ENCODE measurements at places on chromosomes 1 and 21.

DNA sequence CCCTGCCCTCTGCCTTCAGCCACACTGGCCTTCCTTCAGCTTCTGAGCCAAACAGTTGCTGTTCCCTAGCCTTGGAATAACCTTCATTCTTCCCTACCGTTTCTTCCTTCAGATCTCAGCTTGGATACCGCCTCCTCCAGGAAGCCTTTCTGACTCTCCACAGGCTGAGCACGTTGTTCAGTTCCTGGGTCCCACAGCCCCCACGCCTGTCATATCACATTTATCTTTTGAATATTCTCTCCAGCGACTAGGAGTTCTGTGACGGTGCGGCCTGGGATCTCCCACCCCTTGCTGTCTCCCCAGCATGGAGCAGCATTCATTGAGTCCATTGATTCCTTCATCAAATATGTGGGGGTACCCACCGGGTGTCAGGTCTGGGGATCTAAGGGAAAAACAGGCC is 39.2 kb downstream of the EPHA2 start:
- DNase-seq: no peak

DNA sequence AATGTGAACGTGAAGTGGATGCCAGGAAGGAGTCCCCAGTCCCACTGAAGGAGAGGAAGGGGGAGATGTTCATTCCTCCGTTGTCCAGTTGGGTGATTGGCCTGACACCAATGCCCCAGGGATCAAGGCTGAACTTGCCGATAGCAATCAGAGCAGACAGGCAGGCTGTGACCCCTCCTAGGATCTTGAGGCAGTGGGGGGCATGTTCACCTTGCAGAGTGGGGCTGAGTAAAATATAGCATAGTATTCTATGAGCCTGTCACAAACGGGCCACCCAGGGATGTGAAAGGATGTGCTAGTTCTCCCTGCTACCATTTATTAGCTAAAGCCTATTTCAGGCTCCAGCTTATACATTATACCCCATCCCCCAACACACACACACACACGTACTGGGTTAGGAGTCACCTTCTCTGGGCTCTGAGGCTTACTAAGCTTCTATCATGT is 80.7 kb upstream of the CD34 start:
- no peak for DNase-seq

- peak; percentile 44 for DNase-seq
These were observed at the start of gene ATP13A2 for GRCh38 chr1:17011439-17012307. Gene ATP13A2 (minus strand): TSS chr1:17011928. CDS start chr1:17011738, 190 bp downstream.

DNA sequence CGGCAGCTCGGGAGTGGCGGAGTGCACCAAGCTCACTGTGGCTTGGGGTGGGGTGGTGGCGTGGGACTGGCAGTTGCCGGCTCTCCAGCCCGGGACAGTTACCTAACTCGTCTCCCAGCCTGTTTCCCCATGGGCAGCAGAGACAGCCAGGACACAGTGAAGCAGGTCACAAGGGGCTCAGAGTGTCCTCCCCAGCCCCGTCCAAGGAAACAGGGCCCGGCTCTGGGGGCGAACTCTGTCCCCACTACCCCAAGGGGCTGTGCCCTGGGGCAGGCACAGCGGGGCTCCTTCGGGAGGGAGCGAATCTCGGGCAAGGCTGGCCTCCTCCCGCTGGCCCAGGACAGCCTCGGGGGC is 759 bp downstream of the GPR157 start:
- DNase-seq: no peak

GRCh38 chr1:221877311-221877710 is 135.4 kb upstream of the DUSP10 start:
- no peak for DNase-seq

DNA sequence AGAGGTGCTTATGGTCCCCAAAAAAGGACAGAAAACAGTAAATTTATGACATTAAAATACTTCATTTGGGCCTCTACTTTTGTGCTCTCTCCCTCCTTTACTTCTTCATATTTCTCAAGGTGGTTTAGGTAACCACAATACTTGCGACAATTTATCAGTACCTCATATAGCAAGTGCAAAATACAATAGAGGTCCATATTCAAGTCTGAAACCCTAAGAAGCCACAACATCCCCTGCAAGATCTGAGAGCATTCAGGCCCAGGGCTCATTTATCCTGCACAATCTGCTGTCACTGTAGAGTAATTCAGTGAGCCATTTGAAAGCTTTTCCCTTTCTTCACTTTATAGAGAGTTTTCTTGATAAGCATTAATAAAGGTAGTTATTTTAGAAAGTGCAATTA is 24.2 kb upstream of the ATP6V1G3 start:
- no peak for DNase-seq

GRCh38 chr1:211359876-211360275 is 33.2 kb downstream of the TRAF5 start:
- no peak for DNase-seq

DNA sequence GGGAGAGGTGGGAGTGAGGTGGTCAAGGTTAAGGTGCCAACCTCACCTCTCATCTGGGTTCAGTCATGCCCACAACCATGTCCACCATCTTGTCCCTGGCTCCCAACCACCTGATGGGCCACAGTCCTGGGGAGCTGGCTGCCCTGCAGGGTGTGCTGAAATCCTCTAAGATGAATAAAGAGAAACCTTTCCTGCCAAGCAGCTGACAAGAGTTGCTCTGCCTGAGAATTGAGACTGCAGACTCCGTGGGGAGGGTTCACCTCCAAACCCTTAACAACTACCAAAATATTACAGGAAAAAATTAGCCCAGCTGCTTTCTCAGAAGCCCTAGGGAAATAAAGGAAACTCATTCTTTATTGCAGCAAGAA is 15.2 kb upstream of the FGR start:
- DNase-seq: no peak

DNA sequence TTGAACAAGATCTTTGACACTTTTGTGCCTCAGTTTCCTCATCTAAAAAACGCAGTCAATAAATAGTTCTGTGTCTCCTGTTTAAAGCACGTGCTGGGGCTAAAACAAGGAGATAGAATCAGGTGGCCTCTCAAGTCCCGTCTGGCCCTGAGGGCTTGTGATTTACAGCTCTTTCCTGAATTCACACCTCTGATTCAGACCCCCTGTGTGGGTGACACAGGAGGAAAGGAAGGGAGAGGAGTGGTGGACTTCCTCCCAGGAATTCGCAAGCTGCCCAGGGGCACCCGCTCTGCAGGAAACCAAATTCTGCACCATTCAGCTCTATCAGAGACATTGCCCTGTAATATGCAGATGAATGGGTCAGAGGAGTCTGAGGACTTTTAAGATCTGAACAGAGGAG is 5.2 kb upstream of the PRR9 start:
- no peak for DNase-seq

DNA sequence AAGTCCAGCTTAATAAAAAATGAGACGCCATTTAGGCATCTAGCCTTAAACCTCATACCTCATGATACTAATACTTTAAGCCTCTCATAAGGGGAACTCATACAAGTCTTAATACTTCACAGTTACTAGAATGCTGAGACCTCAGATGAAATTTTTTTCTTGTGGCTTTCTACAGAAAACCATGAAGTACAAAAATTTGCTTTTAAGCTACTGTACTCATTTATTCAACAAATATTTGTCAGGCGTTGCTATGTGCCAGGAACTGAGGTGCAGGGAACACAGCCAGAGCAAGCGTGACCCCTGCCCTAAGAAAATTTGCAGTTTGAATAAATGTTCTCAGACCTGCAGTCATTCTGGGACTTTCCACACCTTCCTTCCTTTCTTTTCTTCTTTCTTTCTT is 150.6 kb downstream of the MRPL39 start:
- DNase-seq: no peak

GRCh38 chr1:169421309-169421708 is 6.0 kb downstream of the CCDC181 start:
- no peak for DNase-seq

DNA sequence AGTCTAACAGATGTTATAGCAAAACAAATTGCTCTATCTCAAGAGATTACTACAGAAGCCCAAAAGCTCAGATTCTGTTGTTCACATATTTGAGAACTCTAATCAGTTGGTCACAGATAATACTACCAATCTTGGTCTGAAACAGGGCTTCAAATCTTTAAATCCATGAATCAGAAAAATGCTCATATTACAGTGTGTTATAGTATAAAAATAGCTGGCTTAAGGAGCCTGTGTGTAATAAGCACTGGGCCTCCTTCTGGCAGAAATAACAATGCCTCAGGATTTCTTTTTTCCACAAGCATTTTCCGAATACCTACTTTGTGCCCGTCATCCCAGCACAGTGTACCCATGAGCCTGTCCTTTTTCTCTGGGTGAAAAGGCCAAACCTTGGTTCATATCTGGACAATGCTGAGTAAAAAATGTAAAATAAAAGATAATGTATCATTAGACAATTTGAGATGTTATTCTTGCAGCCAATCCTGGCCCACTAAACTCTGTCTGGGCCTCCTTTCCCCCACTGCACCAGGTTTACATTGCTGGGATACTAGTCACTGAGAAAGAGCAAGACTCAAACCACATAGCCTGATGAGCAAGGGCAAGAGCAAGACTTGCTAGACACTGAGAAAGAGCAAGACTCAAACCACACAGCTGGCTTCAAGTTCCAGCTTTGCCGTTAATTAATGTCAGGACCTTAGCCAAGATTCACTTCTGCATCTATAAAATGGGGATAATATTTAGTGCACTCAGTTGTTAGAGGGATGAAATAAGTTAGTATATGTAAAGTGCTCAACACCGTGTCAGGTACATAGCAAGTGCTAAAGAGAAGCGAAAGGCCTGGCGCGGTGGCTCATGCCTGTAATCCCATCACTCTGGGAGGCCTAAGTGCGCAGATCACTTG is 17.0 kb upstream of the ADAR start:
- no peak for DNase-seq

DNA sequence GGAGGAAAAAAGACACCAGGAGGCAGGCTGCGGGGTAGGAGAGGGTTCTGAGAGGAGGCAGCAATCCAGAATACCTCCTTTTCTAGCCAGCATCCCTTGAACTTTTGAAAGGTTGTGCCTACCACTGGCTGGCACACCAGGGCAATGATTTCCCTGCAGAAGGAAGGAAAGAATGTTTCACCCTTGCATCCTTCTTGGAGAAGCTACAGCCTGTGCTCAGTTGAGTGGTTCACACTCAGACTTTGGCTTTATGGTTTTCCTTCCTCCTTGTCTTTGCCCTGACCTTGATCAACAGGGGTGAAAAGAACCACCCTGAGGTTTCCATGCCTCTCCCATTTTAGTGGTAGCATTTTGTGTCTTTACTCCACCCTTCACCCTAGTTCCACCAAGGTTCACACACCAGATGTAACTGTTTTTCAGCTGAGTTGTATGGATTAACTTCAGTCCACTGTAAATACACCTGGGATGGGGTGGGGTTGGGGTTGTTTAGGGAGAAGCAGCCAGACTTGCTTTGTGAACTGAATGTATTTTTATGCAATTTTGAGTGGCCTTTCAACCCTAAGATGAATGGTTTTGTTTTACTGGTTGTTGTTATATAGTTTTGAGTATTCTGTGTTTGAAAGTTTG is 122.3 kb downstream of the SYT2 start:
- DNase-seq: no peak

DNA sequence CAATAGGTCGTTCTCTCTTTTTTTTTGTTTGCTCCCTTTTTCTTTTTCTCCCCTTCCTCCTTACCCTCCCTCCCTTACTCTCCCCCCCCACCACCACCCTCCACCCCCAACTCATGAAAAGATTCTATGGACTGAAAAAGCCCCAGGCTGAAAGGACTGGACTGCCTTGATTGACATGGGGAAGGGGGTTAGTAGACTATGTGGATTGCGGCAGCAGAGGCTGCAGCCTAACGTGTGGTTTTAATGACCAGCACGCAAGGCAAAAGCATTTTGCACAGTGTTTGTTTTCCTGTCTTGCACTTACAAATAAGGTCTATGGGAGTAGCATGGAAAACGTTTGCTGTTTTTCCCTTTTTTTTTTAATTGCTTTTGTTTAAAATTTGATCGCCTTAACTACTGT is 5.5 kb downstream of the ZBTB18 start:
- DNase-seq: no peak

- DNase-seq: no peak
These were observed 39.0 kb downstream of the COQ8A start for GRCh38 chr1:226979115-226979516.

GRCh38 chr1:245687152-245687635 is 532.4 kb downstream of the KIF26B start:
- no peak for DNase-seq

DNA sequence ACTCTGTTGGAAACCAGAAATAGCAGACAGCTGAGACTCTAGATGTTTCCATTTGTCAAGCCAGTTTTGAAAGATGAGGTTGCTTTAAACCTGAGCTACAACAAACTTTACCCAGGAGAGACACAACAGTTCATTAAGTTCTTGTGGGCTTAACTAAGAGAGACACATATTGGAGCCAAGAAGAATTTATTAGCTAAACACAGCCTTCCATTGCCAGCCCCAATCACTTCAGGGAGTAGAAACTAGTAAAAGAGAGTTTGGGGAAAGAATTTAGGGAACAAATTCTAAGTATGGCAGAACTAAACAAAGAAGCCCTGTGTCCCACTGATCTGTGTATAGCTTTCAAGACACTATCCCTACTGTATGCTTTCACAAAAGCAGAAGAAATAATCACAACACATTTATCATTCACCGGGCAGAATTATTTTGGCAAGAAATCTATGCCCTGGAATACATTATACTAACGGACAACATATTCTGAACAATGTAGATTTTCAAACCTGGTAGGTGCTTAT is 87.3 kb upstream of the KAZN start:
- DNase-seq: no peak

- no peak for DNase-seq
These were observed at the start of gene CD52 for GRCh38 chr1:26317612-26318337. Gene CD52 (plus strand): TSS chr1:26317958. CDS start chr1:26318018, 60 bp downstream.

- no peak for DNase-seq
These were observed 124.8 kb upstream of the LMO4 start for GRCh38 chr1:87203904-87204303.

DNA sequence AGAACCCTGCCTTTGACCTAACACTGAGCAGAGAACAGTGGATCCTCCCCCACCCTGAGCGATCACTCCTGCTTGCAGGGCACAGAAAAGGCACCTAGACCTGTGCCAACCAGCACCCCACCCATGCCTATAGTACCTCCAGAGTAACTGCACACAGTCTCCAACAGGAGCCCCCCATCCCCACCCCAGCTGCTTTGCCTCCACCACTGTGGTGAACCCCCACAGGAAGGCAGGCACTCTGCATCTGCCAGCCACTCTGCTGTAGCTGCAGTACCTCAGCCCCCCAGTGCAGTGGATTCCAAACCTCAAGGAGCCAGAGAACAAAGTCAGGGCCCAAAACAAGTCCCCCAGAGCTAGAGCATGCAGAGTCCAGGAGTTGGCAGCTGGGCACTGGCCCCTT is 10.7 kb downstream of the SPATC1L start:
- DNase-seq: no peak

GRCh38 chr1:192974701-192975100 is 84.5 kb downstream of the UCHL5 start:
- no peak for DNase-seq

- no peak for DNase-seq
These were observed 143.6 kb upstream of the RAB4A start for GRCh38 chr1:229127301-229127700.

DNA sequence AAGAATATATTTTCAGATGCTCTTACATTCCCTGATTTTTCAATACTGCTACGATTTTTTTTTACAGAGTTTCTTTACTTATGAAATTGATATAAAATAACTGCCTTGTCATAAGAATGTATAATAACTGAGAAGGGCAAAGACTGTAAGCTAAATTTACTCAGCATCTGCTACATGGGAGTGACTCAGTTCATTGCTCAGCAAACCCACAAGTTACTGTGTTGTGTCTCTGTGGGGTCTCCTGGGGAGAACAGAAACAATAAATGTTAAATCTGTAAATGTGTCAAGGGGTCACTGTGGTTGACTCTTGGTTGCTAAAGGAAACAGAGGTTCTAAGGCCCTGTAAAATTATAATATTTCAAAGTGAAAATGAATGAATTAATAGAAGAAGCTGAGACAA is 210.3 kb upstream of the CACYBP start:
- DNase-seq: no peak

Data from stimulated activated CD8-positive, alpha-beta memory T cell treated with anti-CD3 and anti-CD28 coated beads, Interleukin-4, amount 100 ng/mL, for 1 hour (primary cell).